Fibroblast of the conjunctiva (primary cell): ENCODE measurements at places on chromosomes 11 and 22.
A peak's percentile ranks its signal among the peaks of the same experiment; 100 is the strongest.

DNA sequence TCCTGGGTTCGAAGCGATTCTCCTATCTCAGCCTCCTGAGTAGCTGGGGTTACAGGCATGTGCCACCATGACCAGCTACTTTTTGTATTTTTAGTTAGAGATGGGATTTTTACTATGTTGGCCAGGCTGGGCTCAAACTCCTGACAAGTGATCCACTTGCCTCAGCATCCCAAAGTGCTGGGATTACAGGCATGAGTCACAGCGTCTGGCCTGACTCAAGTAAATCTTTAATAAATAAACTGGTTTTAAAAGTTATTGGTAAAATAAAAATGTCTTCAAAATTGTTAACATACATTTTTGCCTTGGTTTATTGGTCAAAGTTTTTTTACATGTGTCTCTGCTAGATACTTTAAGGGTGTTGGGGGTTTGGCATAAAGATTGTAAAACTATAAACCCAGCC, 7.3 kb upstream of the PES1 start:
- no peak for DNase-seq

DNA sequence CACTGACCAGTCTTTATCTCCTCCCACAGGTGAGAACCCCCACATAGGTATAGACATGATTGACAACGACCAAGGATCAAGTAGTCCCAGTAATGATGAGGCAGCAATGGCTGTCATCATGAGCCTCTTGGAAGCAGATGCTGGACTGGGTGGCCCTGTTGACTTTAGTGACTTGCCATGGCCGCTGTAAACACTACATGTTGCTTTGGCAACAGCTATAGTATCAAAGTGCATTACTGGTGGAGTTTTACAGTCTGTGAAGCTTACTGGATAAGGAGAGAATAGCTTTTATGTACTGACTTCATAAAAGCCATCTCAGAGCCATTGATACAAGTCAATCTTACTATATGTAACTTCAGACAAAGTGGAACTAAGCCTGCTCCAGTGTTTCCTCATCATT, 76.5 kb downstream of the BTBD10 start:
- DNase-seq = no peak

- DNase-seq = no peak
Observed at GRCh38 chr11:119419246-119419645, 3.7 kb downstream of the THY1 start.

GRCh38 chr11:132925825-132926469, 606.4 kb downstream of the OPCML start:
- no peak for DNase-seq

- no peak for DNase-seq
Observed at GRCh38 chr22:41535244-41535643, 9.0 kb downstream of the POLR3H start.

DNA sequence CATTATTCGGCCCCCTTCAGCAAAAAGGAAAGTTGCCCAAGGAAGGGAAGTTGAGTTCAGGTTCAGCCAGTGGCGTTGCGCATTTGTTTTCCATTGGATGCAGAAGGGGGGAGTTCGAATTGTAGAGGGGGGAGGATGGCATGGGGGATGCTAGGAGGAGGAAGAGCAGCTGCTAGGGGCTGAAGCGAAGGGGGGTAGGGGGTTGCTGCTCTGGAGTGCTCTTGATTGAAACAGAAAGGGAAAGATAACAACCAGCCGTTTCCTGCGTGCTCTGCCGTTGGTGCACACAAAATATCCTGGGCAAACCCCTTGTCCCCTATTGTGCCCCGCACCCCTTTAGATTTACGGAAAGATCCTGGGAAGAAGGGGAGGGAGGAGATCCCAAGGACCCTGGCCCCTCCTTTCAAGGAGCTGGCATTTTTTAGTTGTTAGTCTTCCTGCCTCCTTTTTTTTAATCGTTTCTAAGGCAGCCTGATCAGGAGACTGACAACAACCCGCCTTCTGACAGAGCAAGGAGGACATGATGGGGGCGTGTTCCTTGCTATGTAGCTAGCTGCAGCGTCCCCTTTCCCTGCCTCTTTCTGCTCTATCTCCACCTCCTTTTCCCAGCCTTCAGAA, 2.1 kb downstream of the KMT2A start:
- peak; percentile 74 for DNase-seq

- no peak for DNase-seq
Observed at GRCh38 chr11:134153147-134153905, 70.4 kb downstream of the NCAPD3 start.

- DNase-seq = no peak
Observed at GRCh38 chr22:28008056-28008455, 89.0 kb upstream of the PITPNB start.

DNA sequence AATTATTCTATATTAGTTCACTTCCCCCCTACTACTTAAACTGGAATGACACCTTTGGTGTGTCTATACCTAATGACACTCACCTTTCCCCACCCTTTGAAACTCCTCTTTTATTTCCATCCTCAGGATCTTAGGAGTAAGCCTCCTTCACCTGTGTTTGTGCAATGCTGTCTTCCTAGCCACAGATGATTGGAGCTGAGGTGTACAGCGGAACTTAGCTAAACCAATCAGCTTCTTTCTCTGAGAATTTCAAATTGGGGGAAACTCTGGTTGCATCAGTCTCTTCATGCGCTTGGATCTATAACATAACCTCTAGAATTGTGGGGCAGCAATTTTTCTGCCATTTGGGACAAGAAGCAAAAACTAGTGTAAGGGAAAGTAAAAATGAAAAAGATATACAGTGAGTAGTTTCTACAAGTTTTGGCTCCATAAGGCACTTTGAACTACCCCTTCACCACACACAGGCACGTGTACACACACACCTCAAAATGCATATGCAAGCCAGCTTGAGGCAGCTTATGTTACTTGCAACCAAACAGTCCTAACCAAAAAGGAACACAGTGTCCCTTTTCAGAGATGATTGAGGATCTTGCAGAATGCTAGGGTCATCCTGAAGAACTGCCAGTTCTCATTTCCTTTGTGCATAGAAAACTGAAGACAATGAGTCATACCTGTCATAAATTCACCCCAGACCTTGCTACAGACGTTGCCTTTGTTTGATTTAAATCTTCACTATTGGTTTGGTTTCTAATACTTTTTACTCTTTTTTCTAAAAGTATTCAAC, 36.0 kb upstream of the LDLRAD3 start:
- DNase-seq = peak; percentile 99

- DNase-seq = no peak
Observed at GRCh38 chr11:69437876-69438205, 43.6 kb upstream of the LINC01488 start.

DNA sequence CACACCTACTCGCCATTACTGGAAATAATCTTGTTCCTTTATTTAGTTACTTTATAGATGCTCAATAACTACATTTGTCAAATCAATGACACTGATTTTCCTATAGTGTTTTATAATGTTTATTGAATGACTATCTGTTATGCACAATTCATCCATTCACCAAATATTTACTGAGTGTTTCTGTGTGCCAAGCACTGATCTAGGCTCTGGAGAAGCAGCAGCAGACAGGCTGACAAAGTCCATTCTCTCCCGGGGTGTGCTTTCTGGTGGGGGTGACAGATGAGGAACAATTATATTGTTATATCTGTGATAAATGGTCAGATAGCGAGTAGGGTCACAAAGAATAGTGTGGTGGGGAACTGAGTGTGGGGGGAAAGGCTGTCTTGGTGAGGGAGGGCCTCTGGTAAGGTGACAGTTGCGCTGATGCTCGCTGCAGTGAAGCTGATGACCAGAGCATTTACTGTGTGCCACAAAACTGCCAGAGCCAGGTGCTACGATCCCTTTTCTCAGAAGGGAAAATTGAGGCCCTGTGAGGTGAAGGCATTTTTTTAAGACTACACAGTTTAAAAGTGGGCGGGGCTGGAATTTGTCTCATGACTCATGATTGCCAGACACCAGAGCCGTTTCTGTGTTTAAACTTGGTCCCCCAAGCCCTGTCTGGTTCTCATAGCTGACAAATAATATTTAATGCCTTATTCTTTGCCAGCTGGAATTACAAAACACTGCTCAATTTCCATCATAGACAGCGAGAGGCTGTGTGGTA, 10.2 kb downstream of the PACS1 start:
- DNase-seq = peak; percentile 53

DNA sequence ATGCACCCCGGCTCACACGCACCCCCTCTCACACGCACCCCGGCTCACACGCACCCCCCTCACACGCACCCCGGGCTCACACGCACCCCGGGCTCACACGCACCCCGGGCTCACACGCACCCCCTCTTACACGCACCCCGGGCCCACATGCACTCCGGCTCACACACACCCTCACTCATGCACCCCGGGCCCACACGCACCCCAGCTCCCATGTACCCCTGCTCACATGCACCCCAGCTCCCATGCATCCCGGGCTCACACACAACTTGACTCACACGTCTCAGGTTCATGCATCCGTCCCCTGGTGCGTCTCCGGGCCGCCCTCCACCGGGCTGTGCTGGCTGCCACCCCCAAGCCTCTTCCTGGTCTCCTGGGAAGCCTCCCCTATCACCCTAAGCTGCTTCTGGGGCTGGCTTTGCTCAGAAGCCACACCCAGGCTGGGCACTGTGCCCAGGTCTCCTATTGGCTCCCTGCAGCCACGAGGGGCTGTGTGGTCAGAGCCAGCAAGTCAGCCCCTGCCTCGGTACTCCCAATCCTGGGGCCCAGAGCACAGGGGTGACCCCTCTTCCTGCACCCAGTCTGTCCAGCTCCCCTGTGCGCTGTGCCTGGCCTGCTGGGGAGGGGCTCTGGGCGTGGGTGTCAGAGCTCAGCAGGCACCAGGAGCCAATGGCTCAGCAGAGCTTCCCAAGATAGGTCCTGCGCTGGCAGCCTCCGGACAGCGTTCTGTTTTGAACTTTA, 16.9 kb downstream of the TSPAN4 start:
- DNase-seq = peak; percentile 82

DNA sequence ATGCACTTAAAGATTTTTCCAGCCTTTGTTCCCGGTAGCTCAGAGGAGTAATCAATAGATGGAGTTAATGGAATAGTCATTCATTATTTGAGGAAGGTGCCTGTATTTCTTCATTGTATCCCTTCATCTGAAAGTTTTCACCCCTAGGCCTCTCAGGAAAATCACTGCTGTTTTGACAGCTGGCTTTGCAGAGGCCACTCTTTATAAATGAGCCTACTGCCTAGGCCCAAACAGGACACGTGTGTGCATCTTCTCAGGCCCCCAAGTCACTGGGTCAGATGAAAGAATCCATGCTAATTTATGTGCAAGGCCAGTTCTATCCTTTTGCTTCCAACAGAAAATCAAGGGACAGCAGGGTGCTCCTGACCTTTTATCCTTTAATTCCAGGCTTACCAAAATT, 76.8 kb downstream of the MPPED2 start:
- DNase-seq = no peak

GRCh38 chr11:19786644-19787043, 74.0 kb downstream of the NAV2 start:
- DNase-seq = no peak

GRCh38 chr11:65380460-65381119, 1.9 kb downstream of the SLC25A45 start:
- DNase-seq = no peak

DNA sequence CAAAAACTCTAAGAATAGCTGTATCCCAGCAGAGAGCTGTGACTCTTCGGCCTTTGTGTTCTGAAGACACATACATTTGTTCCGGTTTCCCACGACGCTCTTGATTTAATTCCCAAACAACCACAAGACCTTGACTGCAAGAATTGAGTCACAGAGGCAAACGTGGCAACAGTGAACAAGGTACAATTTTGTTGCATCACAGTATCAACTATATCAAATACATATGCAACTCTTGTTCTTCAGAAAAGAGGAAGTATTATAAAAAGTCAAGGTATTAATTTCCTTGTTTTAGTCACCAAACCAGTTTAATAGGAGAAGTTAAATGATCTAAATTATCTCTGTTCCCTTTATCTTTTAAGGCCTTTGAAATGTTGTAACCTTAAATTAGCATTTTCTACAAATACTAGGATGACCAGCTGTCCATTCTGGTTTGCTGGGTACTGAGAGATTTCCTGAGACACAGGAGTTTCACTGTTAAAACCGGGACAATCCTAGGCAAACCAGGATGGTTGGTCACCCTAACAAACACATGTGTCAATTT, 11.1 kb downstream of the HPS5 start:
- DNase-seq = no peak

DNA sequence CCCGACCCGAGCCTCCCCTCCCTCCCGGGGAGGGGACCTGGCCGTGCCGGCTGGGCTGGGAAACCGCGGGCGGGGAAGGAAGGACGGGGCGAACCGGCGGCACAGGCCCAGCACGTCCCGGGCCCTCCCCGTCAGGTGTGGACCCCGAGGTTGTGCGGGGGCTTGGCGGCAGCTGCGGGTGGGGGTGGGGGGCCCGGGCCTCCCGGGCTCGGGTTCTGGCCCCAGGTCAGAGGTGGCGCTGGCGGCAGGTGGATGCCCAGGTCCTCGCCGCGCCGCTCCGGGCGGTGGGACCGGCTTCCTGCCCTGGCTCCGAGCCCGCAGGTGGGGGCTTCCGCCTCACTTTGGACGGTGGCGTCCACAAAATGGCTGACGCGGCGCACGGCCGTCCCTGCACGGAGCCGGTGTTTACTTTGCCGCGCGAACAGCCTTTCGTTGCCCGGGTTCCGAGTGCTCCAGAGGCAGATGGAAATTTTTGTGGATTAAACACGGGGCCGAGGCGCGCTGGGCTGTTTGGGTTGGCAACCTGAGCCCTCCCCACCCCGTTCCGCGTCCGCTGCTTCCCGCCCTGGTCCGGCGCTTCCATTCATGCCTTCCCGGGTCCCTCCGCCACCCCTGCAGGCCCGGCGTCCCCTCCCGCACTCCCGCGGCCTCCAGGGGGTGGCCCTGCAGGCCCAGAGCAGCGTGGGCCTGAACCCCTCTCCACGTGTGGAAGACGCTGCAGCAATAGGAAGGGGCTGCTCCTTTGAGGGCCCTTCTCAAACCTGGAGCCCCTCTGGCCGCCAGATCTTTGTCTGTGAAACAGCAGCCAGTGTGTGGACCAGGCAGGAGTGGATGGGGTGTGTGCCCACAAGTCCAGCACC, 92.0 kb upstream of the KCNQ1OT1 start:
- DNase-seq = no peak

DNA sequence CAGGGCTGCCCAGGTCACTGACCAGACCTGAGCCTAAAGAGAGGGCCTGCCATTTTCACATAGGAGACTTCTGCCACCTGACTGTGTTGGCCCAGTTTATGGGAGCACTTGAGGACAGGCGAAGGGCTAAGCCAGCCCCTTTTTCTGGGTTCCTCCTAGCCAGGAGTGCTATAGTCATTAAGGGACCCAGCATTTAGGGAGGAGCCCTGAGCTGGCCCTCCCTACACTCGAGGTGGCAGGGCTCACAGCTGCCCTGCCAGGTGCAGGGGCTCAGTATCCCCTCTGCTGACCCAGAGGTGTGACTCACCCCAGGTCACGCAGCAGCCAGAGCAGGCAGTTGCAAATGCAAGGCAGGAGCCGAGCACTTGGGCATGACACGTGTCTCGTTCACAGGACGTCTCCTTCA, 86.3 kb upstream of the CRYBB3 start:
- DNase-seq = no peak
